ENCODE measurements at places on chromosomes 12 and 14. TPM values are rescaled to one million over a fixed set of nuclear protein-coding genes. Genes with fewer than 3 reads are reported as not detected.

SERPINA10 gene
- total RNA-seq, result not detected

RNASE1 gene
- 64.0 TPM for total RNA-seq

CIROP gene
- total RNA-seq, result not detected

PAPLN gene
- 60.1 TPM for total RNA-seq

KCNH3 gene
- 0.09 TPM for total RNA-seq

LUM gene
- total RNA-seq, result under 0.01 TPM

ANKRD33 gene
- total RNA-seq, result 0.19 TPM

HOXC9 gene
- total RNA-seq, result 0.68 TPM

CCDC177 gene
- total RNA-seq, result not detected

AGAP2 gene
- under 0.01 TPM for total RNA-seq

TRPV4 gene
- total RNA-seq, result 1.4 TPM

SLCO1B1 gene
- not detected for total RNA-seq

IFI27L1 gene
- 14.0 TPM for total RNA-seq

SAMD15 gene
- 0.88 TPM for total RNA-seq

RERG gene
- under 0.01 TPM for total RNA-seq

UBR7 gene
- 35.6 TPM for total RNA-seq

CCDC175 gene
- not detected for total RNA-seq

Data from dermis blood vessel endothelial cell (primary cell).